Stimulated activated CD4-positive, alpha-beta T cell treated with anti-CD3 and anti-CD28 coated beads, Interleukin-12 subunit alpha, Interleukin-12 subunit beta, amount 100 ng/mL, for 24 hours (primary cell): ENCODE measurements at places on chromosomes 5 and 9.

GRCh38 chr5:74693191-74693590 is 8.2 kb downstream of the HEXB start:
- DNase-seq = no peak

- no peak for DNase-seq
These were observed 19.0 kb upstream of the FER start for GRCh38 chr5:108728566-108729241.

DNA sequence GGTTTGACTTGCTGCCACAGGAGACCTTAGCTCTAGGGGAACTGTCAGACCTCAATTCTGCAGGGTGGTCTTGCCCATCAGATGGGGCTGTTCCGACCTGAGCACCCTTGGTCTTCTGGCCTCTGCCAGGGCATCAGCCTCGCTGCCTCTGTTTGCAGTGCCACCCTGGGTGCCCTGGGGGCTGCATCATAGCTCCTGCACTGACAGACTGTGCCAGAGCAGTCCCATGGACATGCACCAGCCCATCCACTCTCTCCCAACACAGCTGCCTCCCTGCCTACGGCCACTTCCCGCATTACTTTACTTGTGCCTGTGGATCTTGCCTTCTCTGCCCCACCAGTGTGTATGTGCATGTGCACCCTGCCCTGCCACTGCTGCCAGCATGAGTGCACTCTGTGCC is 884.7 kb upstream of the ARRDC3 start:
- DNase-seq = no peak

GRCh38 chr9:122777935-122778627 is 10.7 kb upstream of the OR5C1 start:
- DNase-seq = no peak

DNA sequence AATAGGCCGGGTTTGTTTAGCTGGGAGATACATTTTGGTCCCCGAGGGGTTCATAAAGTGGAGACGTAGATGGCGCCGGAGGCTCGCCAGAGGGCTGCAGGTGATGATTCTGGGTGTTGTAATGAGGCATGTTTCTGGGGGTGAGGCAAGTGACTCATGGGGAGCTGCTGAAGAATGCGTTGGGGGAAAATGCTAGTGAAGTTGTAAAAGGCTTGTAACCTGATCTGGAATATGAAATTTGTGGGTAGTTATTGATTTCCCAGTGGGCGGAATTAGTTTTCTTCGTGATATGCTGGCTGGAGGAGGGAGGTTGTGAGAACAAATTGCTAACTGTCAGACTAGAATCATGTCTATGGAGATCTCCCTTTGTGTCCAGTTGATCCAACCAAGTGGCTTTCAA is 158.3 kb downstream of the DOCK2 start:
- DNase-seq = no peak
